Inflammatory macrophage (primary cell): ENCODE measurements at places on chromosomes 12 and 14.

GRCh38 chr12:52156757-52157565 is 34.9 kb downstream of the KRT80 start:
- peak; percentile 60 for DNase-seq

DNA sequence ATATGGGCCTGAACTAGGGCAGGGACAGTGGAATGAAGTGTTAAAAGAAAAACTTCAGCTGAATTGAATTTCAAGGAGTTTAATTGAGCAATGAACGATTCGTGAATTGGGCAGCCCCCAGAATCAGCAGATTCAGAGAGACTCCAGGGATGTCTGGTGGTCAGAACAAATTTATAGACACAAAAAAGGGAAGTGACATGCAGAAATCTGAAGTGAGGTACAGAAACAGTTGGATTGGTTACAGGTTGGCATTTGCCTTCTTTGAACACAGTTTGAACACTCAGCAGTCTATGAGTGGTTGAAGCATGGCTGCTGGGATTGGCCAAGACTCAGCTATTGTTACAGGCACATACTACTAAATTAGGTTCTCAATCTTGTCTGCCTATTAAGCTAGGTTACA is 9.7 kb upstream of the TBPL2 start:
- no peak for DNase-seq

DNA sequence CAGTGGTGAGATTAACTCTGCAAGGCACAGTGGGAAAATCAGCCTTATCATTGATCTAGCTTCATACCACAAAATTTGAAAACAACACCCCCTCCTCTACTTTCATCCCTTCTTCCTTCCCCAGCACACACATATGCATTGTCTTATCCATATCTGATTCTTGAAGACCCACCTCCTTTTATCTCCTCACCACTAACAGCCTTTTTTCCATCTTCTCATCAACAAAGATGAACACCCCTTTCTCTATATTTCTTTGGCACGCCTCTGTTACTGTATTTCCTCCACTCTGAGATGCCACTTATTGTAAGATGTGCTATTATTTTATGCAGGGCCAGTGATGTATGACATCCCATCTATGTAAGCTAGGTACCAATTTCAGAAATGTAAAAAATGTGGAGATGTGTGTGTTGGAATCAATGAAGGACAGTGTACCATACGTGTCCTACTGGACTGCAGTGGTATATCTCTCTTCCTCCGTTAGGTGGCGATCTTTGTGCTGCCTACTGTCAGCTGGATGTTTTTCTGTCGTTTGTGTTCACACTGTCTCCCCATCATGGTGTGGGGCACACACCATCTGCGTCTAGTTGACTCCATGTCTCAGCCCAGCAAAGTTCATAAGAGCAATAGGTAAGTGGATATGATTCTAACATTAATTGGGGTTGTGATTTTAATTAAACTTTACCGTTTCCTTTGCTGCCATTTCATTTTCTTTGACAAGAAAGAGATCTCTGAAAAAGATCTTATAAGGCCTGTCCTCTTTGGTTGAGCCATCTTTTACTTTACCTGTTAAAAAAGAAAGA is 24.0 kb downstream of the CCDC38 start:
- DNase-seq, result peak; percentile 72

DNA sequence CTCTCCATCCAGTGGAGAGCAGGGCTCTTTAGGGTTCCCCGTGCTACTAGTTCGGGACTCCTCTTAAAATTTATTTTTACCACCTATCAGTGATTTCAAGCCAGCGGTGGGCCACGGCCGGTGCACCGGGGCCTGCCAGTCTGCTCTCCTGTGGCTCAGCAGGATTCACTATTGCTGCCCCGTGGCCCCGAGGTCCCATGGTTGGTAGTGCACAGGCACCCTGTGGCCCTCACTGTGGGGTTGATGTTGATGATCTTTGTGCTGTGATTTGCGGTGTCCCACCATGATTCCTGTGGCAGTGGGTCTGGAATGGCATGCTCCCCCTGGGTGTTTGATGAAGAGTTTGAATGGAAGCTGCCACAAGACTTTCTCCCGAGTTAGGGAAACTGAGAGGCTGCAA is 12.6 kb upstream of the MEG3 start:
- no peak for DNase-seq

GRCh38 chr12:94663071-94663470 is 12.7 kb upstream of the TMCC3 start:
- peak; percentile 32 for DNase-seq

DNA sequence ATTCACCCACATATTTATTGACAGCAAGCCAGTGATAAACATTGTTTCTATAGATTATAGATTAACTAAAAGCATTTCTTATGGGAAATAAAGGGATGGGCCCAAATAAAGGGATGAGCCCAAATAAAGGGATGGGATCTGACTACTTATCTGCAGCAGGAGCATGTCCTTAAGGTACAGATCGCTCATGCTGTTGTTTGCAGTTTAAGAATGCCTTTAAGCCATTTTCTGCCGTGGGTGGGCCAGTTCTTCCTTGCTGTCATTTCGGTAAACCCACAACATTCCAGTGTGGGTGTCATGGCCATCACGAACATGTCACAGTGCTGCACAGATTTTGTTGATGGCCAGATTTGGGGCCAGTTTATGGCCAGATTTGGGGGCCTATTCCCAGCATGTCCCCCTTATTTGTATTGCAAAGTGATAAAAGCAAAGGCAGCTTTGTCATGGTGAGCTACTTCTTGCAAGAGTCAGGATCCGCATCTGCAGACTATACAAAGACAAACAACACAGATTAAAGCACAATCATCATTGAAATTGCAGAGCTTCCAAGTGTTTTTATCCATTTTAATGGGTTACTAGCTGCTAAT is 700.7 kb downstream of the LRFN5 start:
- DNase-seq, result no peak

DNA sequence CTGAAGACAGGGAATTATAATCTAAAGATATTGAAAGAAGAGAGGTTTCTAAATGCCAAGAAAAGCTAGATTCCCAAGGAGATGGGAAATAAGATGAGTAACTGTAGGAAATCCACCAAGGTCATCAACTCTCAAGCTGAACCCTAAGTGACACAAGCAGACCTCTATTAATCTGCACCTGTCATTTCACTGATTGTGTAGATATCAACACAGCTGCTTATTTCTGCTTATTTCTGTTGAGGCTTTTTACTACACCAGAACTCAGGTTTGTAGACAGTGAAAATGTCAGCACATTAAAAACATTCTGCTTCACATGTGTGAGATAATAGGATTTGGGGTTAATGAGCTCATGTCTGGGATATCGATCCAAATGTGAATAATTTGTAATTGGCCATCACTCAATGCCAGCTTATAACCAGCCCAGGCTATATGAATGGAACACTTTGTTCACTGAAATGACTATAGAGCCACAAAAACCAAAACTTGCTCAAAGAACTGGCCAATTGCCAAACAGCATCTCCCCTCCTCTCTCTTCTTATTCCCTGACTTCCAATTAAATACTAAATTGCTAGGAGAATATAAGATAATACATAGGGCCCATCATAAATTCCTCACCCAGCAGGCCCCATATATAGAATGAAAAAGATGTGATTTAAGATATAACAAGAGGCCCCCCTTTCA is 188.7 kb upstream of the ARID2 start:
- DNase-seq, result no peak

GRCh38 chr14:103126873-103127304 is 3.6 kb downstream of the TNFAIP2 start:
- no peak for DNase-seq
